ENCODE measurements at places on chromosomes 16 and 17.

GRCh38 chr16:74034862-74035261, 261.8 kb upstream of the PSMD7 start:
- DNase-seq: peak; percentile 69

- no peak for DNase-seq
Observed at GRCh38 chr17:43033948-43034881, 9.2 kb downstream of the RND2 start.

DNA sequence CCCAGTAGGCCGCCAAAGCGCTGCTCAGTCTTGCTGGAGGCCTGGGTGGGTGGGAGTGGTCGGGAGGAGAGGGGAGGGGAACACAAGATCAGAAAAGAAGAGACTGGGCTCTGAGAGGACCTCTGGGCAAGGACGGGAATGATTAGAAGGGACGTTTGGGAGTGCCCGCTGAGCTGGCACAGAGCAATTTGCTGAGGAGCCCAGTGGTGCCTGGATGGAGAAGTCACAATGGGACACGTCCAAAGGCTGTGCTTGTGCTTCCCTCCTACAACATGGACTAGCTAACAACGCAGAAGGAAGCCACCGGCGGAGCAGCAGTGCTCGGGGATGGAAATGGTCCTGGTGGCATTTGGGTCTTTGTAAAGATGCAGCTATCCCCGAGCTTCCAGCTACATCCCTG, 45.6 kb upstream of the CACNG4 start:
- no peak for DNase-seq

DNA sequence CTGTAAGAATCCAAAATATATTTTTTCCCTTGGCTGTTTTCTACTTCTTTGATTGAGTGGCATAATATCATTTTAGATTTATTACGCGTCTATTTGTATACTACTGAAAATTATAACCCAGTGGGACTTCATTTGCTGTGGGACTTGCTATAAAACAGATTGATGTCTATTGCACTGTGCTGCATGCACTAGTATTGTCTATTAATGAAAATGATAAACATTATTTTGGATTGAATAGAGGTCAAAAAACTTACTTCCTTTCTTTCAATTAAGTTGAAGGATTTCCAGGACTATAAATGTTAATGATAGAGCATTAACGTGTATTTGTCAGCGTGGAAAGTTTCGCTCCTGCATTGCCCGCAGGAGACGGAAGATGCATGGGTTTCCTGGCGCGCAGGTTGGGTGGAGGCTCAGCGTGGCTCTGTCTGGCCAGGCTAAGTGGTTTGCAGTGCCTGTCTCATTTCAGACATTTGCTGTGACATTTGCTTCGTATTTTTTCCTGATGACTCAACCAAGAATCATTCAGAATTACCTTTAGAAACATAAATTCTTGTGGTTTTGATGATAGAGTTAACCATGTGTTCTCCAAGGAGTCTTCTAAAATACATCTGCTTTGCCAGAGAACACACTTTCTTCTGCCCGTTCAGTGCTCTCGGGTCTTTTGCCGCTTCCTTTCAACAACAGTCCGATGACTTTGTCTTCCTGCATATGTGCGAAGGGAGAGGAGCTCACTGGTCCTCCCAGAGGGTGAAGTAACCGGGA, 216.7 kb downstream of the RPTOR start:
- DNase-seq: peak; percentile 28

- DNase-seq: no peak
Observed at GRCh38 chr16:88867581-88868246, 1.3 kb upstream of the PABPN1L start.
